ENCODE measurements at places on chromosomes 16 and 17. TPM values are rescaled to one million over a fixed set of nuclear protein-coding genes. Genes with fewer than 3 reads are reported as not detected.

Gene SDR42E2
- not detected for total RNA-seq

Gene ZNF423
- total RNA-seq, result not detected

Gene UBTF
- 110 TPM for total RNA-seq

DNA sequence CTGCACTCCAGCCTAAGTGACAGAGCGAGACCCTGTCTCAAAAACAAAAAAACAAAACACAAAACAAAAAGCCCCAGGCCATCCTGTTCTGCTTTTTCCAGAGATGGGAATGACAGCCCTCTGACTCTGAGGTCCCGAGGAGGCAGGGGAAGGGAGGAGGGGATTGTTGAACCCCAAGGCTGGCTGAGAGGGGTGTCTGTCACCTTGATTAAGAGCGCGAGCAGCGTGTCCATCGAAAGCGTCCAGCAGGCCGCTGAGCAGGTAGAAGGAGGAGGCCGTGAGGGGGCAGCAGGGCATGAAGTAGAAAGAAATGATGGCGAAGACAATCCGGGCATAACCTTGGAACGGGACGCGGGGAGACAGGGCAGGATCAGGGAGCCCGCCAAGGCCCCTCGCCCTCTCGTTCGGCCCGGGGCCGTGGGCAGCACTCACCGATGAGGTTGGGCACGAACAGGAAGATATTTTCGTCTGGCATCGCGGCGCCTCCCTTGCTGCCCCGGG lies 593 bp downstream of the CDIPT start:
- H3K27me3 ChIP-seq, result peaks cover 2% of the 10 kb centered on the region
- no peak for DNase-seq
- H3K4me3 ChIP-seq, result peak overlapping the region; percentile 95
- peak overlapping the region; percentile 80 for H3K27ac ChIP-seq
- peaks cover 27% of the 10 kb centered on the region for H3K4me1 ChIP-seq
